ENCODE measurements at places on chromosomes 12 and 14.

GRCh38 chr12:75439930-75440329 is 40.6 kb upstream of the GLIPR1 start:
- no peak for DNase-seq

DNA sequence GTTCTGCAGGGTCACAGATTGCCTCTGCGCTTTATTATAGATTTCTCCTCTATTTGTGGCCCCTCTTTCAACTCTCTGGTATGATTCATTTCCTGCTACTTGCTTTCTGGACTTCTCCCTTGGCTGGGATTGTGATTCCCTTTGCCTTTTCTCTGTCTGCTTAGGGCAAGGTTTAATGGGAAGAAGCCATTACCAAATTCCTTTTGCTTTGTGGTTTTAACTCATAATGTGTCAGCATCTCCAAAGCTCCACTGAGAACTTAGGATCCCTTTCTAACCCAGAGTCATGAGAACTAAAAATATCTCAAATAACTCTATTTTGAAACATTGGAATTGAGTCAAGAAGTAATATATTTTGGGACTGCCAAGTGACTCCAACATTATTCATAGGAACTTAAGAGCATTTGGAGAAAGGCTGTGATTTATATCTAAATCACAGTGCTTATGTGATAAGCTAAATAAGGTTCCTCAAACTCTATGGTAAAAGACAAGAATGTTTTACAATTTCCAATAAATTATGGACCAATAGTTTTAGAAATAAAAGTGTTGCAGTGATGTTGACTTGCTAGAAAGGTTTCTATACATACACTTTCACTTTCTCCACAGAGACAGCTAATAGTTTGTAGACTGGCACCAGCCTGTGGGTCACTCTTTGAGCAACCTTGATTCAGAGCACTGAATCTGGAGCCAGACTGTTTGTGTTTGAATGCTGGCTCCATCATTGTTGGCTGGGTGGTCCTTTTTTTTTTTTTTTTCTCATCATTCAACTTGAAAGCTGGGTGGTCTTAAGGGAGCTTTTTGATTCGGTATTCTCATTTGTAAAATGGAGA is 93.9 kb downstream of the DACT1 start:
- DNase-seq = peak; percentile 69

DNA sequence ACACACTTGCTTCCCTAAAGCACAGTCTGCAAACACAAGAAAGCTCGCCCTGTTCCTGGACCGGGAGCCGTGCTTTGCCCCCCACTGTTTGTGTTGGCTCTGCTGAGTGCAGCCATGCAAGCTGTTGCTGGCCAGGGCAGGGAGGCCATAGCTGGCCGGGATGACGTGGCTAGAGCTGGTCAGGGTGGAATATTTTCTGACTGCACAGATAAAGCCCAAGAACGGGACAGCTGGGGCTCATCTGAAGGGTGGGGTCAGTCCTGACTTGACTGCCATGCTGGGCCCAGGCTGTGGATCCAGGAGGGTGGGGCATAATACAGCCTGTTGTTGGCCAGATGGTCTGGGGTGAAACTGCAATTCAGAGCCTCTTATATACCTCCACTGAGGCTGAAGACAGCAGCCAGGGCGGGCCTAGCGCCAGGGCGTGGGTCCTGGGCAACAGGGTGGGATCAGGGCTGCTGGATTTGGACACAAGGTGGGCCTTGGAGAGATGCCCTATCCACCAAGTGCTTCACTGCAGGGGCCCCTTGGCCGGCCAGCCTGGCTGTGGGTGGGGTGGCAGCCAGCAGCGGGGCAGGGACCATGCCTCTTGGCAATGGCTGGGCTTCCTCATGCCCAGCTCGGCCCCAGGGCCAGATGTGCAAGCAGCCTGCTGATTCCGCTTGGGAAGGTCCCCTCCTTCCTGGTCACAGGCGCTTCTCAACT is 14.8 kb downstream of the KMT5A start:
- no peak for DNase-seq

- DNase-seq = no peak
These were observed 368.8 kb downstream of the ETNK1 start for GRCh38 chr12:22993609-22994315.

DNA sequence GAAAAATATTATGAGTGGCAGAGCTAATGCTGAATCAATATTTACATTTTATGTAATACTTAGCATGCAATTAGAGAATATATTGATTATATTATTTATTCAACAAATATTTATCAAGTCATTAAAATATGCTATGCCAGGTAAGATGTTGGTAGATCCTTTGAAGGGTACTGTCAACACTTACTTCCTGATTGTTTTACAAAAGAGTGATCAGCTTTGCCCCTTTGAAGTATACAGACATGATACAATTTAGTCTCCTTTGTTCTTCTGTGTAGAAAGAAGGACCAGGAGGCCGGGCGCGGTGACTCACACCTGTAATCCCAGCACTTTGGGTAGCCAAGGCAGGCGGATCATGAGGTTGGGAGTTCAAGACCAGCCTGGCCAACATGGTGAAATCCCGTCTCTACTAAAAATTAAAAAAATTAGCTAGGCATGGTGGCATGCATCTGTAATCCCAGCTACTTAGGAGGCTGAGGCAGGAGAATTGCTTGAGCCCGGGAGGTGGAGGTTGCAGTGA is 73.9 kb upstream of the IFNG-AS1 start:
- no peak for DNase-seq

DNA sequence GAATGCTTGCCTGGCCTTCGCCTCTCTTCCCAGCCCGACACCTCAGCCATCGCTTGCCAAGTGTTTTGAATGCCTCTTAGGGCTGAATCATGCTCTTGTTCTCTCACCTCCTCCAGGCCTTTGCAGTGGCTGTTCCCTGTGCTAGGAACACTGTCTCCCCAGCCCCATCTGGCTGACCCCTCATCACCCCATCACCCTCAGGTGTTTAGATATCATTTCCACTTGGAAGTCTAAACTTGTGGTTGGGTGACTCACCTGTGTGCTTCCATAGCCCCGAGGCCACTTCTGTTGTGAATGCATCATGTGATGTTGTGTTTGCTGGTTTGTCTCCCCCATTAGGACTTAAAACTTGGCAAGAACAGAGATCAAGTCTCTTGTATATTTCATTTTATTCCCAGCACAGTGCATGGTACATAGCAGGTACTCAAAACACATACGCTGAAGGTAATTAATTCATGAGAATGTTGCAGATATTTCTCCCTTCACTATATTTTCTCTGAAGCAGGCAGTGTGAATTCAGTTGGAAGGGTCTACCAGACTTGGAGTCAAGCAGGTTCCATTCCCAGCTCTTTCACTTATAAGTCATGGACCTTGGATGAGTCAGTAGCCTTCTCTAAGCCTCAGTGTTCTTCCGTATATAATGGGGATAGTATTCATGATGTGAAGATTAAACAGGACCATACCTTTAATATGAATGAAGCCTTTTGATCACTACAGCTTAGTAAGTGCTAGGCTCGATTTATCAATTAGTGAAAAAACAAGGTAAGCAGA is 67.8 kb downstream of the HRK start:
- DNase-seq = no peak

- DNase-seq = no peak
These were observed 13.0 kb downstream of the KMT5A start for GRCh38 chr12:123396954-123397353.

DNA sequence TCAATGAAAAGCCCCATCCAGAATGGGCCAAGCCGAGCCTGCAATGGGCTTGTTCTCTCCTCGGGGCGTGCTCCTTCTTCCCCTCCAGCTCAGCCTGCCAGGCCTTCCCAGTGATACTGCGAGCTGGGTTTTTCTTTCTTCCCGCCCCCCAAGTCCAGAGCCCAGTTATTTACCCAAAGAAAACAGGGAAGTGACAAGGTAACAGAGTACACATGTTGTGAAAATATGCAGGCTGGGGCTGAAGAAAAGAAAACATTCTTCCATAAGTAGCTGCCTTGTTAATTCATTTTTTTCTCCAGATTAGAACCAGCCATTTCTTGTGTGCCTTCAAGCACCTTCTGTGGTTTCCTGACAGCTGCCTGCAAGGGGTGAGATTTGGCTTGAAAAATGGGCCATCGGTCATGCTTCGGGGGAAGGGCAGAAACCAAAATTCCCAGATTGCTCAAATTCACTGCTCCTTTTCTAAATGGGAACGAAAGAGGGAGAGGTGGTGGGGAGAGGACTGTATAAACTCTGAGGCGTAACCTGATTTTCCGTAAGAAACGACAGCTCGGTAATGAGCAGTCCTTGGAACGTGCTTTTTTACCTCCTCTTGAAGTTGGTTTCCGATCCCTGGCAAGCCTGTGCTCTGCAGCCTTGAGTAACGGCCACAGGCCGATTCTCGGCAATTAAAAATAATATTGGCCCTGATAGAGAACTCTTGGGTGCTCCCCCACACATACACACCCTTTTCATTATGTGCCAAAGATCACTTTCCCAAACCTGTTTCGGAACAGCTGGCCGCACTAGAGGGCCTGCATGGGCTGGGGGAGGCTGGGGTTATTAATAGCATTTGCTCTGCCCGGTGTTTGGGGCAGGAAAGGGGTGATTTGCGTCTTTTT is 229.4 kb downstream of the ZFP36L1 start:
- no peak for DNase-seq

- DNase-seq = peak; percentile 46
These were observed 558 bp downstream of the TEX22 start for GRCh38 chr14:105398726-105399465.

GRCh38 chr14:74609721-74610120 is 2.3 kb downstream of the LTBP2 start:
- no peak for DNase-seq

- peak; percentile 56 for DNase-seq
These were observed 267.6 kb upstream of the OR4E1 start for GRCh38 chr14:21940887-21941856.

GRCh38 chr14:70616646-70617045 is 16.2 kb upstream of the MED6 start:
- DNase-seq = no peak
